T-cell (primary cell): ENCODE measurements at places on chromosomes 7 and 10. TPM values are rescaled to one million over a fixed set of nuclear protein-coding genes. Genes with fewer than 3 reads are reported as not detected.

- peaks cover 32% of the 10 kb centered on the region for H3K27me3 ChIP-seq
- H3K36me3 ChIP-seq: no peaks in the 10 kb centered on the region
- no peak overlapping the region for H3K27ac ChIP-seq
- H3K4me1 ChIP-seq: peaks cover 7% of the 10 kb centered on the region
- H3K4me3 ChIP-seq: no peak overlapping the region
Measured at GRCh38 chr10:132146941-132147915, 39.5 kb upstream of the DPYSL4 start.

- no peak for DNase-seq
- no peaks in the 10 kb centered on the region for H3K4me1 ChIP-seq
- H3K27ac ChIP-seq: no peak overlapping the region
Measured at GRCh38 chr7:159040912-159041711, 103.6 kb downstream of the VIPR2 start.

GRCh38 chr10:118383699-118384098 is 41.6 kb upstream of the FAM204A start:
- H3K27me3 ChIP-seq: peaks cover 7% of the 10 kb centered on the region
- H3K4me3 ChIP-seq: no peak overlapping the region
- H3K36me3 ChIP-seq: no peaks in the 10 kb centered on the region
- H3K4me1 ChIP-seq: no peaks in the 10 kb centered on the region
- DNase-seq: no peak

DNA sequence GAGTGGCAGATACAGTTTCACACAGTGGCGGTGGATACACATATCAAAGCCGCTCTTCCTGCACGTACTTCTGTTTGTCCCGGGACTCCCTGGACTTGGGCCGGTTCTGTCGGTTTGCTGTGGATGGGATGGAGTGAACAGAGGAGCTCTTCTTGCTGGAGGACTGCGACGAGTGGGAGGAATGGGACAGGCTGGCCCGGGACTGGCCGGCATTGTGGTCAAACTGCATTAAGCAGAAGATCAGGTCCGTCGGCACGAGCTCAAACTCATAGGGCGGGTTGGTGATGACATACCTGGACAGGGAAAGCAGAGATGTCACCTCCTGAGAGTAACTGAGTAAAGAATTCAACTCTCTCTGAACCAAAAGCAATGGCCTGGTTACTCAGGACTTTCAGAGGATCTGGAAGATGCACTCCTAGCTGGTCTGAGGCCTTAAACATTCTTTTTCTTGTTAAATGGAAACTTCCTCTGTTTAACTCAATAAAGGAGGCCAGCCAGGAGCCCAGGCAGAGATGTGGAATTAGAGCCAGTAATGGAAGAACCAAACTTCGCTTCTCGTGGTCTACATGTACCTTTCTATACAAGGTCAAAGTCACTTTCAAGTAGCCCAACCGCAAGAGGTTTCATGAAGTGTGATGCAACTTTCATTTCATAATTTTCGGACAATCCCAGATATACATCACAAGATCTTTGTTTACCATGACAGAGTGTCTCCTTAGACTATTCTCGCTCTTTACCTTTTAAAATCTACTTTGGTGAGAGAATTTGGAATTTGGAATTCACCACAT is 750.2 kb downstream of the KCNMA1 start:
- no peaks in the 10 kb centered on the region for H3K4me1 ChIP-seq
- no peaks in the 10 kb centered on the region for H3K36me3 ChIP-seq
- H3K4me3 ChIP-seq: no peak overlapping the region
- no peak for DNase-seq
- no peaks in the 10 kb centered on the region for H3K27me3 ChIP-seq
- H3K27ac ChIP-seq: no peak overlapping the region

GRCh38 chr10:11176746-11177145 is 159.1 kb downstream of the CELF2 start:
- H3K4me3 ChIP-seq: peak overlapping the region; percentile 19
- H3K27me3 ChIP-seq: no peaks in the 10 kb centered on the region
- H3K4me1 ChIP-seq: peaks cover 93% of the 10 kb centered on the region
- H3K27ac ChIP-seq: peak overlapping the region; percentile 94
- DNase-seq: no peak

- no peaks in the 10 kb centered on the region for H3K27me3 ChIP-seq
- no peaks in the 10 kb centered on the region for H3K4me1 ChIP-seq
- DNase-seq: no peak
- no peaks in the 10 kb centered on the region for H3K36me3 ChIP-seq
Measured at GRCh38 chr10:28945959-28946358, 268.6 kb downstream of the BAMBI start.

DNA sequence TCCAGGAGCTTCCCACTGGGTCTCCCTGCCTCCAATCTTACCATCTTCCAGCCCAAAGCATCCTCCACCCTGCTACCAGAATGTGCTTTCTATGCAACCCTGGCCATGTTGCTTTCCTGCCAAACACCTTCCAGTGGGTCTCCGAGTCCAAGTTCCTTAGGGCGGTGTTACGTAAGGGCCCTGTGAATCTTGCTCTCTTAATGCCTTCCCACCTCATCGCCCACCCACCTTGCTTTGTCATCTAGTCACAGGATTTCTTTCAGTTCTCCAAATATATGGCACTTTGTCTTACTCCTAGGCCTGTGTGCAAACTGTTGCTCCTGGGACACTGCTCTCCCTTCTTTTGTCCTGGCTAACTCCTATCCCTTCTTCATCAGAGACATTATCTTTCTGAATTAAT is 344.5 kb downstream of the RPS24 start:
- H3K36me3 ChIP-seq: no peaks in the 10 kb centered on the region
- no peak overlapping the region for H3K27ac ChIP-seq
- no peak overlapping the region for H3K4me3 ChIP-seq

GRCh38 chr10:60527676-60528075 is 138.0 kb upstream of the ANK3 start:
- DNase-seq: no peak
- H3K36me3 ChIP-seq: no peaks in the 10 kb centered on the region
- H3K4me3 ChIP-seq: no peak overlapping the region
- H3K4me1 ChIP-seq: no peaks in the 10 kb centered on the region

- H3K36me3 ChIP-seq: no peaks in the 10 kb centered on the region
- H3K4me3 ChIP-seq: no peak overlapping the region
- H3K4me1 ChIP-seq: peaks cover 42% of the 10 kb centered on the region
Measured at GRCh38 chr10:132163278-132163765, 23.4 kb upstream of the DPYSL4 start.

DNA sequence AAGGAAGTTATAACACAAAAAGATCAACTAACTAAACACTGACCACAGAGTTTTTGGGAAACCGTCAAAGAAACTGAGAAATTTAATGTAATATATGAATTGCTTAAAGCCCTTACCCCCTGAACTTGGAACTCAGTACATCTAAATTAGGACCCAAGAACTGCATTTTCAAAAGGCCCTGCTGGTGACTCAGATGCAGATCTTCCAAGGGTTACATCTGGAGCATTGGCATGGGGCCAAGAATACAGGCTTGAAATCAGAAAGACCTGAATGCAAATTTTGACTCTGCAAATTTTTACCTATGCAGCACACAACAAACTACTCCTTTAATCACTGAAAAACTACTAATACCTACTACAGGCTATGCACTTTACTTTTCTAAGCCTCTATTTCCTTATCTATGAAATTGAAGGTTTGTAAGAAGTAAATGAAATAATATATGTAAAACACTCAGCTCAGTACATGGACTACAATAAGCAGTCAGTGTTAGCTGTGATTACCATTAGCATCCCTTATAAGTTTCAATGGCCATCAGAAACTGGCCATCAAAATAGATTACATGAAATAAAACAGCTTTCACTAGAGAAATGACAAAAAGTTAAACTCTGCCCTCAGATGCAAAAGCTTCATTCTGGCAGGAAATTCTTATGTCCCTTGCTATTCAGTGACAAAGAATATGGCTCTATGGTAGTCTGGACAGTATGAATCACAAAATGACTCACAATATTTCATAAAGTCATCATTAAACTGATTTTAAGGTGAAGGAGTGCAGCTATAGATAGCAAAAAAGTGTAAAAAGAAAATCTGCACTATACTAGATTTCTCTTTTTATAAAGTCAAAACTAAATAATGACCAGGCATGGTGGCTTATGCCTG is 43.6 kb downstream of the NSUN6 start:
- H3K36me3 ChIP-seq: peaks cover 6% of the 10 kb centered on the region
- H3K27me3 ChIP-seq: no peaks in the 10 kb centered on the region
- H3K4me1 ChIP-seq: no peaks in the 10 kb centered on the region
- no peak overlapping the region for H3K27ac ChIP-seq

The GPR158 gene
- not detected for total RNA-seq

The CLCN1 gene
- total RNA-seq: not detected

The IL15RA gene
- 18.2 TPM for total RNA-seq

The ICA1 gene
- total RNA-seq: 2.1 TPM

The GHRHR gene
- total RNA-seq: not detected

The C7orf57 gene
- 0.18 TPM for total RNA-seq
